ENCODE measurements at places on chromosomes 2 and 18. TPM values are rescaled to one million over a fixed set of nuclear protein-coding genes. Genes with fewer than 3 reads are reported as not detected.

NAT8 gene
- total RNA-seq: not detected

PLB1 gene
- total RNA-seq: 4.5 TPM

DNA sequence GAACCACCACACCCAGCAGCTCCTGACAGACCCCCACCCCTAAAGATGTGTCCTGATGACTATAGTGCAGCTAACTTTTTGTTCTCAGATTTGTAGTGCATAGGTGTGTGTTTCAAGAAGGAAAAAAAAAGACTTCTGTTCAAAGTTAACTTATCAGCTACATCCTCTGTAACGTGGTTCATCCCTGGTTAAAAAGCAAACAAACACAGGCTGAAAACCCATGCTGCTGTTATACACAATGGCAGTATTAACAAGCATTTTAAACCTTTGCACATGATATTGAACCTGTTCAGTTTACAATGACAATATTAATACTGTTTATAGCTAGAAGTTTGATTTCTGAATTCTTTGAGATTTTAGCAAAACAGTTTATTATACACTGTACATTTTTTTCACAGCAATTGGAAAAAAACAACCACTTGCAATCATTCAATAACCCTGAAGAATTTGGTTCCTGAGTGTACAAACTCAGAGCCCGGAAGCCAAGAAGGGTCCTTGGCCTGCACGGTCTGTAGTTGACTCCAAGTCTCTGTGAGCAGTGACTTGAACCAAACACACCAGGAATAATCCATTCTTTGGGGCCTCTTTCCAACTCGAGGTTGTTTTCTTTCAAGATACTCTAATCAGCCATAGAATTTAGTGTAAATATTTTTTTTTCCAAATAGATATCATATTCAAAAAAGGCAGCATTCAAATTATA is 153.2 kb upstream of the MAPRE2 start:
- no peaks in the 10 kb centered on the region for H3K36me3 ChIP-seq
- DNase-seq: no peak
- H3K4me3 ChIP-seq: no peak overlapping the region
- no peak overlapping the region for H3K27ac ChIP-seq

DNA sequence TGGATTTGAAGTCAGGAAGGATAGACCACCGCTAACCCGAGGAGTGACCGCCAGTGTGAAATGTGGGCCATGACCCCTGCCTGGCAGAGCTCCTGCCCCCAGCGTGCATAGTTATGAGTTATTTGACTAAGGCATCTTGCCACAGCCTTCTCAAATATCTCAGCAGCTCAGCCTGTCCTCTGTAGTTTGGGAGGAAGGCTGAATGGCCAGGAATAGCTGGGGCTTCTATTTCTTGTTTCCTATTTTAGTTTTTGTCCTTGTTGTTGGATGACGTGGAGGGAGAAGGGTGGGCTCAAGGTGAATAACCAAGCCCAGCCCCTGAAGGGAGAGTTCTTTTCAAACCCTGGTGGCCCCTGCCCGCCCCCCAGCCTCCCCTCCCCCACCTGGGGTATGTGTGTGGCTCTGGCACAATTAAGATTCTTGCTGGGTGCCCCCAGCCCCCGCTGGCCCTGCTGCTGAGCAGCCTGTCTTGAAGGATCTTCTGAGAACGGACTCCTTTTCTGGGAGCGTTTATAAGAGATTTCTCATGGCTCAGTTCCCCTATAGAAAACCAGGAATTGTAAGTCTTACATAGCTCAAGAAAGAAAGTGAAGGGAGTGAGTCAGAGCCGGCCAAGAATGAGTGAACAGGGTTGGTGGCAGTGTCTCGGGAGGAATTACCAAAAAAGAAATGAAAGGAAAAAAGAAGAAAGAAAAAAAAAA is 157.4 kb downstream of the GLI2 start:
- H3K27ac ChIP-seq: peak overlapping the region; percentile 47
- H3K4me1 ChIP-seq: peaks cover 22% of the 10 kb centered on the region
- no peaks in the 10 kb centered on the region for H3K27me3 ChIP-seq
- H3K4me3 ChIP-seq: no peak overlapping the region

GRCh38 chr2:231960810-231961348 is 634 bp upstream of the DIS3L2 start:
- no peaks in the 10 kb centered on the region for H3K27me3 ChIP-seq
- peaks cover 3% of the 10 kb centered on the region for H3K36me3 ChIP-seq
- H3K4me3 ChIP-seq: peak overlapping the region; percentile 78

INHBB gene
- total RNA-seq: 0.09 TPM

DNA sequence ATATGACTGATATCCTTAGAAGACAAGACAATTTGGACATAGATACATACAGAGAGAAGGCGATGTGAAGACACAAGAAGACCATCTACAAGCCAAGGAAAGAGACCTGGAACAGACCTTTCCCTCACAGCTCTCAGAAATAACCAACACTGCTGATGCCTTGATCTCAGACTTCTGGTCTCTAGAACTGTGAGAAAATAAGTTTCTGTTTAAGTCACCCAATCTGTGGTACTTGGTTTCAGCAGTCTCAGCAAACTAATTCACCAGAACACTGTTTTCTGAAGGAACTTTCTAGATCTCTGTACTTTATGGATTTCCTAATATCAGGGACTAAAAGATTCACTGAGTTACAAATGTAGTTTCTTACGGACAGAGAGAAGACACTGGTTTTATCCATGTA is 58.8 kb downstream of the NAB1 start:
- H3K36me3 ChIP-seq: no peaks in the 10 kb centered on the region
- no peak overlapping the region for H3K4me3 ChIP-seq
- DNase-seq: no peak
- H3K4me1 ChIP-seq: peaks cover 5% of the 10 kb centered on the region
- no peak overlapping the region for H3K27ac ChIP-seq
- H3K27me3 ChIP-seq: 0 out of 2 replicates have a peak, but pooled peaks cover 2% of the 10 kb centered on the region

SPDYA gene
- 0.28 TPM for total RNA-seq

GRCh38 chr2:235505181-235505741 is 11.4 kb downstream of the AGAP1 start:
- no peak overlapping the region for H3K27ac ChIP-seq
- H3K4me1 ChIP-seq: peaks cover 28% of the 10 kb centered on the region
- H3K36me3 ChIP-seq: 0 out of 2 replicates have a peak, but pooled peaks cover 4% of the 10 kb centered on the region
- H3K4me3 ChIP-seq: no peak overlapping the region
- no peaks in the 10 kb centered on the region for H3K27me3 ChIP-seq

Measured in SJSA1 (cell line).